ENCODE measurements at places on chromosomes 2 and 18.

DNA sequence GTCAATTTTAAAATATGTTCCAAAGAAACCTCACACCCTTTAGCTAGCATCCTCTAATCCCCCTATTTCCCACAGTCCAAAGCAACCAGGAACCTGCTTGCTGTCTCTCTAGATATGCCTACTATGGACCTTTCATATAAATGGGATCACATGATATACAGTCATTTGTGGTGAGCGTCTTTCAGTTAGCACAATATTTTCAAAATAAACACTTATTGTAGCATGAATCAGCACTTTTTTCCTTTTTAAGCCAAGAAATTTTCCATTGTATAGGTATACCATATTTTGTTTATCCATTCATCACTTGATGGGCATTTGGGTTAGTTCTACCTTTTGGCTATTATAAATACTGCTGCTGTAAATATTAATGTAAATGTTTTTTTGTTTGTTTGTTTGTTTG lies 223.0 kb upstream of the DOK6 start:
- DNase-seq: no peak

DNA sequence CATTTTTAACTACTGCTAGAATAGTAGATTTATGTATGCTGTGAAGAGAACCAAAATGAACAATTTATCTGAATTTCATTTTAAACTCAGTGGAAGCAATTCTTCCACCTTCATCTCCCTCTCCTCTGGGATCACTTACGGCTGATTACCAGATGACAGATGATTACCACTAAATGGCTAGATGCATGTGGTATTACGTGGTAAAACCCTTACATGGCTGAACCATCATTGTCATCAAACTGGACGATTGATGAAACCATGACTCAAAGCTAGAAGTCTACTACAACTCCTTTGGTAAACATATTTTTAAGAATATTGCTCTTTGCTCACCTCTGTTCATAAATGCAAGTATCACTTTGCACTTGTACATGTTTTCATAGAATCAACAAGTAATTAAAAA lies 48.5 kb upstream of the DOCK10 start:
- no peak for DNase-seq

DNA sequence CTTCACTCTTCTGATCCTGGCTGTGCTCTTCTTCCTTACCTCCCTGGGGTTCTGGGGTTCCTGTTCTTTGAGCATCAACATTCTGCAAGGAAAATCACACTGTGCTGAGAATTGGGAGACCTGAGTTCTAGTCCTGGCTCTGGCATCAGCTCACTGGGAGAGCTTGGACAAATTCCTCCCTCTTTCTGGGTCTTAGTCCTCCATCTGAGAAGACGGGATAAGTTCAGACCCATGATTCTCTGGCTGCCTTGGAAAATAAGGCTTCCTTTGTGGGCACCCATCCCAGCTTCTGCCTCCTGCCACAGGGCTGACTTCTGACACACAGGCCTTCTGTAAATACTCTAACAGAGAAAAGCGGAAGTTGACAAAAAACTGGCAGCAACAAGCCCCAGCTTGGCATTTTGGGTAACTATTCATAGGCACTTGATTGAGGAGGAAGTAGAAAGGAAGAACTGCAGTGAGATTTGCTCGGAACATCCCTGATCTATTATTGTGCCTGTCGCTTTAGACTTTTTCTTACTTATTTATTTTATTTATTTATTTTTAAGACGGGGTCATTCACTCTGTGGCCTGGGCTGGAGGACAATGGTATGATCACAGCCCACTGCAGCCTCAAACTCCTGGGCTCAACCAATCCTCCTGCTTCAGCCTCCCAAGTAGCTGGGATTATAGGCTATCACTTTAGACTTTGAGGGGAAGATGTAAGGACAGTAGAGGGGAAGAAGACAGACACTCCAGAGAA lies 7.9 kb downstream of the PCBP1 start:
- no peak for DNase-seq

DNA sequence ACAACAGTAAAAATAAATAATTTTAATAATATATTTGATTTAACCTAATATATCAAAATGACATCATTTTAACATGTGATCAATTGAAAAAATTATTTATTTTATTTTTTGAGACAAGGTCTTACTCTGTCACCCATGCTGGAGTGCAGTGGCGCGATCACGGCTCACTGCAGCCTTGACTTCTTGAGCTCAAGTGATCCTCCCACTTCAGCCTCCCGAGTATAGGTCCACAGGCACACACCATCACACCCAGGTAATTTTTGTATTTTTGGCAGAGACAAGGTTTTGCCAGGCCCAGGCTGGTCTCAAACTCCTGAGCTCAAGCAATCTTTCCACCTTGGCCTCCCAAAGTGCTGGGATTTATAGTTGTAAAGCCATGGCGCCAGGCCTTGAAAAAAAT lies 126.7 kb upstream of the COPS8 start:
- no peak for DNase-seq

- peak; percentile 2 for DNase-seq
Measured at GRCh38 chr2:206086716-206087350, 859 bp upstream of the INO80D start.

- peak; percentile 28 for DNase-seq
Measured at GRCh38 chr18:50662775-50663383, 103.0 kb downstream of the MAPK4 start.

DNA sequence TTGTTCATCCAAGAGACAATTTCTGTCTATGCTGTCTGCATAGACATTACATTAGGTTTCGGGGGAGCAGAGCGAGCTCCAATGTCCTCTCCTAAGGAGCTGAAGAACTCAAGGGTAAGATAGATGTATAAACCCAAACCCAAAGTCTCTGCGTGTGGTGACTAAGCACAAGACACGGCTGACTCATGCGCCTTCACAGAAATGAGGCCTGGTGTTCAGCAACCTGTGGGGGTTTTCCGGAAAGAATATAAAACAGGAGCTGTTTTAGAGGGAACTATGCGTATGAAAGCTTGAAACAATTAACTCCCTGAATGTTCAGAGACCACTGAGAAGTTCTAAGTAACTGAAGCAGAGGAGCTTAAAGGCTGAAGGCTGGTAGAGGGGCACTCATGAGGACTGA lies 154.7 kb downstream of the SOX11 start:
- no peak for DNase-seq

- DNase-seq: no peak
Measured at GRCh38 chr18:1012775-1013174, 108.1 kb downstream of the ADCYAP1 start.

GRCh38 chr18:48356151-48356745 lies 52.9 kb downstream of the ZBTB7C start:
- no peak for DNase-seq

DNA sequence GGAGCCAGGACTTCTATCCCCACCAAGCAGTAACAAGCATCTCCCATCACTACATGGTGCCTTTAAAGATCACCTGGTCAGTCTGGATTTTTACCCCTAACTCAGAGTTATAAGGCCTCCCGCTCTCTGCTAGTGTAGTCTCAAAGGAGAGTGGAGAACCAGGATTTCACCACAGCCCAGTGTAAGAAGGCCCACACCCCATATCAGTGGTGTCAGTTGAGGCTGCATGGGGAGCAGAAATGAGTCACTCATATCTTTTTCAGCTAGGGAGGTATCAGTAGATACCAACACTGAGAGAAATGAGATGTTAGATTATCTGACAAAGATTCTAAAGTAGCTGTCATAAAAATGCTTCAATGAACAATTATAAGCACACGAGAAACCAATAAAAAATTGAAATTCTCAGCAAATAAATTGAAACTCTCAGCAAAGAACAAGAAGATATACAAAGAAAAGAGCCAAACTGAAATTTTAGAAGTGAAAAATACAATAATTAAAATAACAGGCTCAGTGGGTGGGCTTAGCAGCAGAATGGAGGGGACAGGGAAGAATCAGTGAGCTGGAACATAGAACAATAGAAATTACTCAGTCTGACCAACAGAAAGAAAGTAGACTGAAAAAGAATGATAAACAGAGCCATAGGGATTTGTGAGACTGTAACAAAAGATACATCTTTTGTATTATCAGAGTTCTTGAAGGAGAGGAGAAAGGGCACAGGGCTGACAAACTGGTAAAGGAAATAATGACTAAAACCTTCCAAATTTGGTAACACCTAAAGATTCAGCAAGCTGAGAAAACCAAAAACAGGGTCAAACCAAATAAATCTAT lies 257.7 kb downstream of the ANAPC1 start:
- no peak for DNase-seq

- DNase-seq: no peak
Measured at GRCh38 chr2:85264471-85264870, 63.3 kb downstream of the TGOLN2 start.

DNA sequence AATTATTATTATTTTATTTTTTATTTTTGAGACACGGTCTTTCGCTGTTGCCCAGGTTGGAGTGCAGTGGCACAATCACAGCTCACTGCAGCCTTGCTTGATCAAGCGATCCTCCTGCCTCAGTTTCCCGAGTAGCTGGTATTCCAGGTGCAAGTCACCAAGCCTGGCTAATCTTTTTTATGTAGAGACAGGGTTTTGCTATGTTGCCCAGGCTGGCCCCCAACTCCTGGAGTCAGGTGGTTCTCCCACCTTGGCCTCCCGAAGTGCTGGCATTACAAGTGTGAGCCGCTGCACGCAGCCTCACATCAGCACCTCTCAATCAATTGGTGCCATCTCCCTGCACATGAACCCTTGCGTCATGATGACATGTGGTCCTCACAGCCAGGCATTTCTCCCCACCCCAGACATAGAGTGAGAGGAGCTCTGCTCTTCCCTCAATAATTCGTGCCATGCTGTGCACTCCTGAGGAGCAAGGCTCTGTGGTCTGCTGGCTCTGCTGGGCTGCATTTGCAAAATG lies 5.9 kb downstream of the INPP5D start:
- no peak for DNase-seq

DNA sequence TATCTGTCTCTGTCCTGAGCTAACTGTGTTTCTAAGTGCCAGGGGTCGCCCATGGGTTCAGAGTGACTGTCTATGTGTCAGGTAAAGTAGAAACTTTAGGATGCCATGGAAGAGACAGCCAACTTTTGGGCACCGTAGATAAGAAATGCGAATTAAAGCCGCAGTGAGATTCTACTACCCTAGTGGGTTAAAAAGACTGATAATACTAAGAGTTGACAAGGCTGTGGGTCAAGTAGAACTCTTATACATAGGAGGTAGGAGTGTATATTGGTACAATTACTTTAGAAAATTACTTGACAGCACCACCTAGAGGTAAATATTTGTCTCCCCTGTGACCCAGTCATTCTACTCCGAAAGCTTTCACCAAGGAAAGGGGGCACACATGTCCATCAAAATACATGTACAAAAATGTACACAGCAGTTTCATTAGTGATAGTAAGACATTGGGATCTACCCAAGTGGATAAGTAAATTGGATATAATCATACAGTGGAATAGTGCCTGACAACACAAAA lies 371.3 kb downstream of the SLC4A3 start:
- no peak for DNase-seq

DNA sequence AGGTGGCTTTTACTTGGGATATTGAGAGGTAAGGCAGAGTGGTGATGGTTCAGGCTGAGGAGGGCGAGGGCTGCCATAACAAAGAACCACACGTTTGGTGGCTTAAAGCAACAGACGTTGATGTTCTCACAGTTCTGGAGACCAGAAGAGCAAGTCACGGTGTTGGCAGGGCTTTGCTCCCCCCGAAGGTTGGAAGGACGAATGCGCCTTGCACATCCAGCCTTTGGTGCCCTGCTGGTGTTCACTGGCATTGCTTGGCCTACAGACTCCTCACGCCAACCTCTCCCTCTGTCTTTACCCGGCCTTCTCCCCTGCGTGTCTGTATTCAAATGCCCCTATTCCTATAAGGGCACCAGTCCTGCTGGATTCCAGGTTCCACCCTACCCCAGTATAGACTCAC lies 125.4 kb downstream of the TPO start:
- DNase-seq: no peak

GRCh38 chr18:45336448-45336847 lies 278.8 kb upstream of the SLC14A2 start:
- DNase-seq: no peak

DNA sequence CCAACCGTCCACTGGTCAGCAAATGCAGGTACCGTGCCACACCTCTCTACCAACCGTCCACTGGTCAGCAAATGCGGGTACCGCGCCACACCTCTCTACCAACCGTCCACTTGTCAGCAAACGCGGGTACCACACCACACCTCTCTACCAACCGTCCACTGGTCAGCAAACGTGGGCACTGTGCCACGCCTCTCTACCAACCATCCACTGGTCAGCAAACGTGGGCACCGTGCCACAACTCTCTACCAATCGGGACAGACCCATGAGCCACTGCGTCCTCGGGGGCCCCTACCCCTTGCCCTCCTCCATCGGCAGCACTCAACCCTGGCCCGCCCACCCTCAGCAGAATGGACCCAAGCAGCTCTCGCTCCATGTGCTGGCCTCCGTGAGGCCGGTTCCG lies 226.4 kb upstream of the SALL3 start:
- no peak for DNase-seq

GRCh38 chr2:106339132-106339531 lies 129.1 kb downstream of the RGPD3 start:
- DNase-seq: no peak

DNA sequence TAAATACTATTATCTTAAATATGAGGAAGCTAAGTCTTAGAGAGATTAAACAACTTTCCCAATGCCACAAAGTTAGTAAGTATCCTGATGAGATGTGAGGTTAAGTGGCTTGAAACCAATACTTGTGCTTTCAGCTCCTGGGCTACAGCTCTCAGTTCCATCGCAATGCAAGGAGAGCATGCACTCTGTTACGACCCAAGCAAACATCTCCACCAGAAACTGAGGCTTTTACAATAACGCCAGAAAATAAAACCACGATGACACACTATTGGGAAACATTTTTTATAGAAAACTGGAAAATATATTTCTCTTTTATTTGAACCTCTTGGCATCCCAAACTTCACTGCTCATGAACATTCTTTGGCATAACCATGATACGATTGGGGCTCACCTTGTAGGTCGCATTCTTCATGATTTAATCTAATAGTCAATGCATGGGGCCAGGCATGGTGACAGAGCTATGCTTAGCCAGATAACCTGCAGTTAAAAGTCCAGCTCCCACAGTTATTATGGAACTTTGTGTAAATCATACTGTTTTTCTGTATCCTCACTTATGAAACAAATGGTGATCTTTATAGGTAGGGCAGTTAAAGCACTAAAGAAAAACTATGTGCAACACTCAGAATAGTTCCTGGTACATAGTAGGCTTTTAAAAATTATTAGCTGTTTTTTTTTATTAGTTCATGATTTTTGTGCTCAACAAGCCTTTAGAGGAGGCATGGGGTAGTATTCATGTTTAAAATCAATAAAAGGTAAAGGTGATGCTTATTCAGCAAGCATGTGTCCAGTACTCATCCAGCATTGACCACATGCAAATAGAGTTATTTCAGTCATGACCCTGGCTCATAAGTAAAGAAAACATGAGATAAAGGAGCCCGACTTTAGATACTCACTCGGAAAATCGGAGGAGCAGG lies 238.3 kb upstream of the TRIB2 start:
- no peak for DNase-seq

DNA sequence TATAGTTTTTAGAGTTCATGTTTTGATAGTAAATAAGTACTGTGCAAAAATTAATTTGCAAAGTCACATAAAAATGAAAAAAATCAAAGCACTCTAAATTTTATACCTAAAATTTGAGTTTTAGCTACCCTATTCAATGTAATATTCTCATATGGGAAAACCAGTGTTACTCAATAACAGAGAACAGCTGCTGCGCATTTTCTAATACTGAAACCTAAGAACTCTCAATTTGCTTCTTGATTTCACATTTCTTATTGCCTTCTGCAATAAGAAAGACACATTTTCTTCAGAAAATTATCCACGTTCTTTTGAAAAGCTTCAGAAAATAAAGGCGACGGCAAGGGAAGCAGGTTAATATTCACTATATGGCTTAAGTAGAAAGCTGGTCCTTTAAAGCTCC lies 199.1 kb upstream of the CCDC150 start:
- no peak for DNase-seq

Measured in NCI-H524 treated with DMSO at 0.1 percent for 48 hours (cell line).